ENCODE measurements at places on chromosomes 4 and X. TPM values are rescaled to one million over a fixed set of nuclear protein-coding genes. Genes with fewer than 3 reads are reported as not detected.

Gene BMP3
- polyA plus RNA-seq, result not detected

Gene KLHL13
- 13.8 TPM for polyA plus RNA-seq

Gene SPACA5
- polyA plus RNA-seq, result not detected

Gene HOPX
- 8.9 TPM for polyA plus RNA-seq

DNA sequence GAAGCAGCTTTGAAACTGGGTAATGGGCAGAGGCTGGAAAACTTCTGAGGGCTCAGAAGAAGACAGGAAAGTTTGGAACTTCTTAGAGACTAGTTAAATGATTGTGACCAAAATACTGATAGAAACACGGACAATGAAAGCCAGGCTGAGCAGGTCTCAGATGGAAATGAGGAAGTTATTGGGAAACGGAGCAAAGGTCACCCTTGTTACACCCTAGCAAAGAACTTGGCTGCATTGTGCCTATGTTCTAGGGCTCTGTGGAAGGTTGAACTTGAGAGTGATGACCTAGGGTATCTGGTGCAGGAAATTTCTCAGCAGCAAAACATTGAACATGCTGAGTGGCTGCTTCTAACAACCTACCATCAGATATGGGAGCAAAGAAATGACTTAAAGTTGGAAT is 50.8 kb upstream of the FBXW7 start:
- no peak for DNase-seq

Measured in kidney (tissue), 22 donors.